ENCODE measurements at places on chromosomes 16 and 17.

DNA sequence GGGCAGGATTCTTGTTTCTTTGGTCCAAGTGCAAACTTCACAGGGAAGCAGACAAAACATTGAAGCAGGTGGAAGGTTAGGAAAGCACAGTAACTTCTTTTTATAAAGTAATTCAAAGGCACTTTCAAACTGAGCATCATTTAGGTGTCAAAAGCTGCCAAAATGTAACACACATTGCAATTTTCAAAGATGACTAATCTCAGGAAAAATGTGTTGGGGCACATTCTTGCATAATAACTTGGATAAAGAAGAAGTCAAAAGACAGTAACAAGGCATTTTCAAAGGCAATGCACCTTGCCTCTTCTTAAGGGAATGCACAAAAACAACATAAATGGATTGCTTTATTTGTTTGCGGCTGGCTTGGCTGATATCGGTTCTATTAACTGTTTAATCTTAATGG is 3.6 kb downstream of the KCNJ2 start:
- DNase-seq = no peak

DNA sequence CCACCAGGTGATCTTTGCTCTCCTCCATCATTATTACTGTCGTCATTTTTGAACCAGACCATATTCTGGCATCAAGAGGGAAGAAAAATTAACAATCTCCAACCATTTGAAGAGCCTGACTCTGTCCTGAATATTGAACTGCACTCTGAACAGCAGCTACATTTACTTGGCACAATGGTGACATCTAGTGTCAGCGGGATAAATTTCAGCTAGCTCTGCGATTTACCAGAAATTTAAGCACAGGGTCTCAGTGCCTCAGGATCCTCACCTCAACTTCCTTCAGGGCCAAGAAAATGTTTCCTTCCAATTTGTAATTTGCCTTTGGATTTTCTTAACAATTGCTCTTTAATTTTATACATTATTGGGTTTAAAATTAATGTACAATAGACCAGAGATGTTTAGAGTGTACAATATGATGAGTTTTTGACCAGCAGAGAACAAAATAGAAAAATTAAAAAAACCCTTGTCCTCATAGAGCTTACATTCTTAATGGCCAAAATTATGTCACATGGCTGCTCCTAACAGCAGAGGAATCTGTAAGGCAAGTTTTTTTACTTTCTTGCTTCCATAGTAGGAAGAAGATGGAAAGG is 10.7 kb upstream of the ZNF19 start:
- peak; percentile 49 for DNase-seq

DNA sequence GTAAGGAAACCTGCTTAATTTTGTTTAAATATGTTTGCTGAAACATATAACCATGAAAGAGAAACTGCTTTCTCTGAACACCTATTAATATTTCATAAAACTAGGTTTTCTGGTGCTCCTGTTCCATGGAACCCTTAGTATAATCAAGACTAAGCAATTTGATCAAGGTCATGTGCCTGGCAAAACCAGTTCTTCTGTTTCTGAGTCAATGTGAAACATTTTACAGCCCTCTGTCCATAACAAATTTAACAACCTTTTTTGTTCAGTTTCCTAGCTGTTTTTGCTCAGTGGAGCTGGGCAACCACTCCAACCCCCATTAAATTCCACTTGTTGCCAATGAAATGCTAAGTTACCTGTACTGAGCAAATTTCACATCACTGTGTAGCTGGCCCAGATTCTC is 344.0 kb downstream of the CA10 start:
- DNase-seq = no peak

DNA sequence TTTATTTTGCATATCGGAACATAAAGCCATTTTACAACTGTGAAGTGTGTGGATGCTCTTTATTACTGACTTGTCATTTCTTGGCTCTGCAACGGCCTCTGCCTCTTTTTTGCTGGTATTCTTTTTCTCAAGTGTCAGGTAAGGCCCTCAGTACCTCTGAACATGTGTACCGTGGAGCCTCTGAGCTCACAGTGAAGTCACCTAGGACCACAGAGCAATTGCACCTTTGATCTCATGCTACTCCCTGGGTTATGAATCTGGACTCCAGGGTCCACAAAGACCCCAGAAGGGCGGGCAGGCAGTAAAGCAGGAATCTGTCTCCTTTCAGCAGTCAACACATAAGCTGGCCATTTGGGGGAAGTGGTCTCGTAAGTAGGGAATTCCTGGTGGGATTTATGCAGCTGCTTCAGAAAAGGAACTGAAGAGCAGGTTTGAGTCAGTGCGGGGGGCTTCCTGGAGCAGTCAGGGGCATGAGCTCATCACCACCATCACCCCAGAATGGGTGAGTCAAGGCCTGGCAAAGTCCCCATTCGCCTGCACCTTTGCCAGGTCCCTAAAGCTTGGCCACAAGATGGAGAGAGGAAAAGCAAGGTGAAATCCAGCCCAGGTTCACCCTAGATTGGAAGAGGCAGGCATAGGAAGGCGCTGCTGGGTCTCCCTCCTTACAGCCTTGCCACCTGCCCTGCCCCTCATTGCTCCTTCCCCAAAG is 33.0 kb downstream of the TBX4 start:
- no peak for DNase-seq

DNA sequence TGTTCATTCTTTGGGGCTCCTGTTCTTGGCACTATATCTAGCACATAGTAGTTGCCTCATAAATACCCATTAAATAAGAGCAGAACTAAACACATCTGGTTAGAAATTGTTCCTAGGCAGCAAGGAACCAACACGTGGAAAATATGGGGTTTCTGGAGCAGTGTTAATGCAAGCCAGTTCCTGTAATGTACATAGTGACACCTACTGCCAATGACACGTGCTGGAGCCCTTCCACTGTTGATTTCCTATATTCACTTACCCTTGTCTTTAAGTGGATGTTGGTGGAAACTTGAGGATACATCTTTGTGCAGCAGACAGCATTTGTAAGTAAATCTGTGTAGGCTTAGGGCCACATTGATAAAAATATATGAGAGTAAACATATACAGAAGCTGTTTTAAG is 1.6 kb upstream of the IRF8 start:
- no peak for DNase-seq

GRCh38 chr17:82592767-82593589 is 55.3 kb downstream of the WDR45B start:
- peak; percentile 69 for DNase-seq

DNA sequence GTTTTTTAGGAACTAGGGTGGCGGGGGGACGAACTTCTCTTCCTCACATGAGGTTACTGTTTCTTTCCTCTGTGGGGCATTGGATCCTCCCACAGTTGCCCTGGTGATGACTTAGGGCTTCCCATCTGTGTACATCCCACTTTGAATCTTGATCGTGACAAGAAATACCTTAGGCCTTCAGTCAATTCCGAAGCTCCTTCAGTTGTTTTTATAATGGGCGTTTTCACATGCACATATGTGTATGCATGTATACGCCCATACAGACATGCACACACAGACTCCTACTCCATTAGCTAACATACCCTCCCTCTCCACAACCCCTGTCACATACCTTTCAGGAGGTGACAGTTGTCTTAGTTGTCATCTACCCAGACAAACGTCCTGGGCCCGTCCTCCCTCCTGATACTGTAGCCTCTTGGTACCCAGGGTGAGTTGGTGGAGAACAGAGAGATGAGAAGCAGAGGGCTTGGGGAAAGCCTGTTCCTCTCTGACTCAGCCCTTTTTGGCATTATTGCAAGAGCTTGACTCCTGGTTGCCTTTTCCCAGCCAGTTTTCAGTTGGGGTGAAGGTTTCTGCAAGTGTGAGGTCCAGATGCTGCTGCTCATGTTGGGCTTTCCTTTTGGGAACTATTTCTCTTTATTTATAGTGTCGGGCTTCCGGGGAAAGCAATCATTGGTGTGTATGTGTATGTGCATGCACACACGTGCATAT is 2.2 kb upstream of the AOC2 start:
- DNase-seq = no peak

DNA sequence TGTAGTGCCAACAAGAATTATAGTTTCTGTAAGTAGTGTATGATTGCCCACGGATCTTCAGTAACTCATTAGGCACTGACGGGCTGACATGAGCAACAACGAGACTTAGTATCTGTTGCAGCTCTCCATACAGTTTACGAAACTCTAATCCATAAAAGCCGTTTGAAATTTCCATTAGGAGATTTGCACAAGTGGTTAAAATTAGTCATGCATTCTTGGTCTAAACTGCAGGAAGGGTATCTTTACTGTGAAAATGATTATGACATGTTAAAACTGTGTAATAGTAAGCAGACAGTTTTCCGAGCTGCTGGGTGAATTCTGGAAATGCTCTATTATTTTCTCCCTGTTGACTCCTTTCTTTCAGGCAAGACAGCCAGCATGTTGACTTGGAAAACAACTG is 605.0 kb downstream of the WWOX start:
- DNase-seq = peak; percentile 4

DNA sequence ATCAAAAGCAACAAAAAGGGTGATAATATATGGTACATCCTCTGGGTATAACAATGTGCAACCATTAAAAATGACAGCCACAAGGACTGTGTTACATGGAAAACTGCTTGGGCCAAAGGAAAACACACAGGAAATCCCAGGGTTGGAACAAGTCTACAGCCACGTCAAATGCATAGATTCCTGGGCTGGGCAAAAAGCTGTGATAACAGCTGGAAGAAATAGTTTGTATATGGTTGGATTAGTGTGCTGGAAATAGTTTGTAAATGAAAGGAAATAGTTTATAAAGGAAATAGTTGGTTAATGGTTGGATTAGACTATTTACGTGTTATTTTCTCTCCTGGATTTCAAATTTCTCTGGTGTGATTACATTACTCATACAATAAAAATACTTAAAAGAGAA is 2.6 kb downstream of the HSD17B2 start:
- no peak for DNase-seq

- DNase-seq = peak; percentile 85
Observed at GRCh38 chr16:21952793-21953540, at the start of gene UQCRC2. TSS of gene UQCRC2 (plus strand) at chr16:21953361. CDS start at chr16:21953424, 63 bp downstream.

Data from HFF-Myc (cell line).